ENCODE measurements at places on chromosomes 16 and 17. TPM values are rescaled to one million over a fixed set of nuclear protein-coding genes. Genes with fewer than 3 reads are reported as not detected.
A peak's percentile ranks its signal among the peaks of the same experiment; 100 is the strongest.

ZDHHC1 gene
- 8.5 TPM for total RNA-seq

SLC5A11 gene
- not detected for total RNA-seq

KRT31 gene
- not detected for total RNA-seq

C17orf107 gene
- total RNA-seq, result not detected

GRCh38 chr16:4648917-4649316, 24.3 kb downstream of the MGRN1 start:
- peaks cover 36% of the 10 kb centered on the region for H3K4me1 ChIP-seq
- H3K4me3 ChIP-seq, result no peak overlapping the region
- no peak for DNase-seq
- no peaks in the 10 kb centered on the region for H3K27me3 ChIP-seq
- H3K27ac ChIP-seq, result no peak overlapping the region

DNA sequence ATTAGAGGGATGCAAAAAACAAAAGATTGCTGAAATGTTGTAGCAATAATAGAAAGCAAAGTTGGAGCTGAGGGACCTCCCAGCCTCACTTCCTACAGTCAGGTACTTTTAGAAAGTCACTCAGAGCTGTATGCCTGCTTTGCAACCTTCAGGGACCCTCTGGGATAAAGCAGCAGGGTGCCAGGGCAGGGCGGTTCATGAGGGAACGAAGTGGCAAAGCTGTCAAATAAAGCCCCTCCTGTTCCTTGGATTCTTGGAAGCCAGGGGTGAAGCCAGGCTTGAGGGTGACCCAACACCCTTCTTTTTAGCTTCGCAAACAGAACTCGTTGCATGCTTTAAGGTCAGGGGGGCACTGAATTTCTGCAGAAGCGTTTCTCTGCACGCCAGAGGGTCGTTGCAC, 767 bp downstream of the ATP2C2 start:
- no peaks in the 10 kb centered on the region for H3K27me3 ChIP-seq
- DNase-seq, result no peak
- peaks cover 26% of the 10 kb centered on the region for H3K4me1 ChIP-seq
- H3K4me3 ChIP-seq, result peak overlapping the region; percentile 40
- H3K27ac ChIP-seq, result no peak overlapping the region
- no peaks in the 10 kb centered on the region for H3K36me3 ChIP-seq

Data from stomach (tissue), 19 donors.